ENCODE measurements at places on chromosomes 5 and 9. TPM values are rescaled to one million over a fixed set of nuclear protein-coding genes. Genes with fewer than 3 reads are reported as not detected.

Gene SHC3
- total RNA-seq, result 0.40 TPM

Gene RGMB
- total RNA-seq, result 7.3 TPM

Gene RABGAP1
- 14.5 TPM for total RNA-seq

Gene PCDHB7
- 0.03 TPM for total RNA-seq

Gene CCNI2
- total RNA-seq, result 0.07 TPM

Gene MAMDC2
- total RNA-seq, result 0.27 TPM

Gene PTGER4
- total RNA-seq, result 7.5 TPM

Gene PHYHD1
- 0.20 TPM for total RNA-seq

Gene CKMT2
- total RNA-seq, result not detected

Gene ALDOB
- not detected for total RNA-seq

Gene NDOR1
- 17.4 TPM for total RNA-seq
